Stimulated activated CD4-positive, alpha-beta T cell treated with anti-CD3 and anti-CD28 coated beads, Interleukin-12 subunit alpha, Interleukin-12 subunit beta, amount 100 ng/mL, for 24 hours (primary cell): ENCODE measurements at places on chromosomes 3 and 15.

DNA sequence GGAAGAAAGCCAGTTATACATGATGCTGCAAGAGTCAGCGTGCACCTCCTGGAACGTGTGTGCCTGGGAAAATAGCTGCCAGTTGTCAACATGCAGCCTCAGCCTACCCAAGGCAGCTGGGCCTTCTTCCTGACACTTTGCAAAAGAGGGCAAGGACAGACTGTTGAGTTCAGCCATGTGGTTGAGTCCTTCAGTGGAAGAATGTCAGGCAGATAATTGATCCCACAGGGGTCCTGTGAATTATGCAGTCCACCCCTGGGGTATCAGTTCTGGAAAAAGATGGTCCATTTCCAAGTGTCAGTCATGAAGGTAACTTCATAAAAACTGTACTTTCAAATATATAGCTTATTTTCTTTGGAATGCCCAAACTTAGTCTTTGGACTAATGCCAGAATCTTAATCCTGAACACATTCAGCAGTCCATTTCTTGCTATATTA is 79.6 kb downstream of the ARNT2 start:
- no peak for DNase-seq

DNA sequence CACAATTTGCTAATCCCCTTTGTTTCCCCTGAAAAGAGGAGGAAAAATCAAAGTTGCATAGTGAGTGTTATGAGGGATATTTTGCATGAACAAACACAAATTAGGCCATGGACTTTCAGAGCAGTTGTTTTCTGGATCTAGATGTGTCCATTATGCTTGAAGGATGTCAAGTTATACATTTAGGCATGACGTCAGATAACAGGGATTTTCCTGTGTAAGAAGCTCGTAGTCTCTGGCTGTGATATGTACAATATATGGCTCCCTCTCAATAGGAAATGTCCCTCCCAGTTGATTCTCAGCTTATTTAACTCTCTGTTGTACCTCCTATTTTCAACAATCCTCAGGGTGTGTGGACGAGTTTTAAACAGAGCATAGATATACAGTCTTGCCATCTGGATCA is 171.0 kb downstream of the RBMS3 start:
- no peak for DNase-seq

DNA sequence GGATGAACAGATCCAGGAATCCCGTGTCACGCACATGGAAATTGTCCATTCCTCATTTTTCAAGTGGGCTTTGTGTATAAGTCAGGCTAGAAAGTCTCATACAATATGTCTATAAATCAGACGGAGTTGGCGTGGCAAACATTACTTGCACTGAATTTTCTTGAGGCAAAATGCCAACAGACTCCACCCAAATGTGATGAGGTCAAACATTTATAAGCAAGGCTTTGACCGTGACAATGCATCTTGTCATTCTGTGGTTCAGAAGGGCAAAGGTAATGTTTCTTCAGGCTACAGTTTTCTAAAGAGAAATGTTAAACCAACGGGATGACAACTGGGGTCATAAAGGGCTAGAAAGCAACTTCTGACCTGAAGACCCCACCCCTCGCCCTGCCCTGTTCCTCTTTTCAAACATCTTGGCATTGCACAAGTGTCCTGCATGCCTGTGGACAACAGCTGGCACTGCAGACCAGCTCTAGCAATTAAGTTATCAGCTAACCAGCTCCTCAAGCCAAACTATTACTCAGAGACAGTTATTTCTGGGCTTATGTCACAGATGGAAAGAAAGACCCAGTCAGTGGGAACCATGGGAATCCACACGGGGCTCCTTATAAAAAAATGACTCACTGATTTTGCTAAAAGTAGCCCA is 36.5 kb upstream of the SPTBN5 start:
- no peak for DNase-seq

GRCh38 chr3:58508437-58508836 is 16.5 kb downstream of the KCTD6 start:
- no peak for DNase-seq

DNA sequence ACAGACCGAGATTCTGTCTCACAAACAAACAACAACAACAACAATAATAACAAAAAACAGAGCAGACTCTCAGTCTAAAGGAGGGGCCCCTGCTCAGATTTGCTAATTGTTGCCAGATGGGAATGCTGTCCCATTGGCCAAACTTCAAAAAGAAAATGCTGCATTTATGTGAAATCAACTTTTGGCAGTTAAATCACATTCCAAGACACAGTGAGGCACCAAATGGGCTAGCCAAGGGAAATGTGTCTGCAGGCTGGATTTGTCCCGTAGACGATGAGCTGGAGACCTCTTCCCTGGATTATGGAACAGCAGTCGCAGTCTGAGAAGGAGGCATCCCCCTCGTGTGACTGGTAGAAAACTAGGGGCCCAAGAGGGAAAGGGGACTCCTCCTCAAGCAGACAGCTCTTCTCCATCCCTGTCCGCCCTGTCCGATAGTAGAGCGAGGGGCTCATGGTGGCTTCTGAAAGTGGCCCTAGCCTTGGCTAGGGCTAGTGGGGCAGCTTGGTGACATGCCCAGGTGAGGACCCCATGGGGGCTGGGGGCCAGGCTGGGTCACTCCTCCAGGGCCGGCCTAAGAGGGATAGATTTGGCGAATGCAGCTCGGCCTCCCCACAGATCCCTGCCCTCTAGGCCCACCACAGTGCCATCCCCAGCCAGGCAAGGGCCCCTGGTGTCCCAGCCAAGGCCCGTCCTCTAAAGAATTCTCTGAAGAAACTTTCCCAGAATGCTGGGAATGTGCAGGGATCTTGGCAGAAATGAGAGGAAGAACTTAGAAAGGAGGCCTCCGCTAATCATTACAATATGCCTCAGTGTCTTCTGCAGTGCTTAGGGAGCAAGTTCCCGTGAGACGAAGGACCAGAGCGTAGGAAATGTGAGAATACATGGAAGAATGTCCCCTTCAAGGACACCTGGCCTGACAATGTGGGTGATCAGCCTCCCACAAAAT is 2.0 kb downstream of the SLC22A14 start:
- DNase-seq: no peak

- DNase-seq: no peak
Observed at GRCh38 chr3:123064914-123065313, 1.9 kb upstream of the PDIA5 start.
